Stimulated activated CD4-positive, alpha-beta T cell treated with anti-CD3 and anti-CD28 coated beads, TNF-alpha, amount 100 ng/mL, for 4 hours (primary cell): ENCODE measurements at places on chromosomes 5 and 9.

DNA sequence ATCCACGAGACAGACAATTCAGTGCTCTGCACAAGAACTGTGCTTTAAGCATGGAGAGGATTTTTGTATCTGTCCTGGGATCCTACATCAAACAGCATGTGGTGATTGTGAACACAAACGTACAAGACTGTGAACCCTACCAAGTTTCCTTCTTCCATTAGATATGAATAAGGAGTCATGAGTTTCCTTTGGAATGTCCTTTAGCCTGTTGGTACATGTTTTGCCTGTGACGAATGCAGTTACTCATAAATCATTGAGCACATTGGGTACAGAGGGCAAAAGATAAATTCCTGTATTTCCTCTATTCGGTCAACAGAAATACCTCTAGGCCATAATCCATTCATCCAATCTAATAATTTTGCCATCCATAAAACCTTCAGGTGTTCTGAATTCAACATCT is 61.5 kb downstream of the FXN start:
- no peak for DNase-seq

GRCh38 chr5:169875091-169875728 is 105.1 kb downstream of the INSYN2B start:
- no peak for DNase-seq

DNA sequence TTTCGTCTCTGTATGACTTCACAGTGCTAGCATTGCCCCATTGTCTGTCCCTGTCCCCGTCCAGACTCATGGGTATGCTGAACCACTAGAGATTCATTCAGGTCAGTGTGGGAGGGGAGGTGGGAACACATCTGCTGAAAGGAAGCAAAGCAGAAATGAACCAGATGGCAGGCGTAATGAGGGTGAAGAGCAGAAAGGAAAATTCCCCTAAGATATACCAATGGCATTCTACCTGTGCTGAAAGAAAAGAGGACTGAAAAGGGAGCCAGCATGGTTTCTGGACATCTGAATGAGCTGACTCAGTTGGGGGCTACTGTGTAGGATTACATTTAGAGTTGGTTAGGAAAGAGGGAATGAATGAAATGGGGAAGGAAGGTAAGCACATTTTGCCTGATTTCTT is 678.7 kb downstream of the MAT2B start:
- DNase-seq, result no peak

GRCh38 chr5:172569861-172570558 is 71.1 kb upstream of the NEURL1B start:
- no peak for DNase-seq

DNA sequence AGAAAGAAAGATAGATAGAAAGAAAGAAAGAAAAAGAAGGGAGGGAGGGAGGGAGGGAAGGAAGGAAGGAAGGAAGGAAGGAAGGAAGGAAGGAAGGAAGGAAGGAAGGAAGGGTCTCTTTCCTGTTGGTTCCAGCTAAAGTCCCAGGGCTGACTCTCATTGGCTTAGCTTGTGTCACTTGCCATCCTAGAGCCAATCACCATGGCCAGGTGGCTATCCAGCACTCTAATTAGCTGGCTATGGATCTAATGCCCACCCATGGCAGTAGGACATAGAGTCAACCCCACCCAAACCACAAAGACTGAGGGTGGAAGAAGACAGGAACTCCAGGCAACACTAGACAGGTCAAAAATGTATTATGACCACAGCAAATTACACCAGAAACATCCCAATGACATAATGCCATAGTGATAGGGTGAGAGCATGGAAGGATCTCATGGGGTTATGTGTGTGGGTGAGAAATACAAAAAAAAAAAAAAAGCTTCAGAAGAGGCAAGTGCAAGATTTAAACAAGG is 10.8 kb upstream of the CPLX2 start:
- DNase-seq, result no peak

GRCh38 chr5:177598477-177598876 is 1.5 kb upstream of the B4GALT7 start:
- no peak for DNase-seq

GRCh38 chr5:66426259-66427138 is 169.7 kb upstream of the MAST4 start:
- DNase-seq, result no peak

DNA sequence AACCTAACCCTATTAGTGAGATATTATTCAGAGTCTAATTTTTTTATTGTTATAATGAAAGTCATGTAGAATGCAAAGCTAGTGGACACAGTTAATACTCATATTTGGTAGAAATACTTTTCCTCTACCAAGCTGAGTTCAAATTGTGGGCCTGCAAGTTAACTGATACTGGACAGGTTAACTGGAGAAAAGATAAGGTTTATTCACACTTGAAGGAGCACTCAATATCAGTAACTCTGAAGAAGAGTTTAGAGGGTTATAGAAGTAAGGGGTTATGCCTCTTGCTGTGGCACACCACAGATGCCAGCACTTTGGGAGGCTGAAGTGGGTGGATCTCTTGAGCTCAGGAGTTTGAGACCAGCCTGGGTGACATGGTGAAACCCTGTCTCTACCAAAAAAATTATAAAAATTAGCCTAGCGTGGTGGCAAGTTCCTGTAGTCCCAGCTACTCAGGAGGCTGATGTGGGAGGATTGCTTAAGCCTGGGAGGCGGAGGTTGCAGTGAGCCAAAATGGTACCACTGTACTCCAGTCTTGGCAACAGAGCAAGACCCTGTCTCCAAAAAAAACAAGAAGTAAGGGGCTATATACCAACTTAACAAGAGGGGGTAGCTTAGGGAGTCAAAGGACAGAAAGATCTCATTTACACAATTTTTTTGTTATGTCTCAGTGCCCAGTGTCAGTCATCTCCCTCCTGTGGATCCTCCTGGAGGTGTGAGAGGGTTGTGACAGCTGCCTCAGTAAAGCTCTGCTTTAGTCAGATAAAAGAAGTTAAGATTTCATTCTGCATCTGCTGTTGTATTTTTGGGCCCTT is 121.2 kb upstream of the GRHPR start:
- no peak for DNase-seq

DNA sequence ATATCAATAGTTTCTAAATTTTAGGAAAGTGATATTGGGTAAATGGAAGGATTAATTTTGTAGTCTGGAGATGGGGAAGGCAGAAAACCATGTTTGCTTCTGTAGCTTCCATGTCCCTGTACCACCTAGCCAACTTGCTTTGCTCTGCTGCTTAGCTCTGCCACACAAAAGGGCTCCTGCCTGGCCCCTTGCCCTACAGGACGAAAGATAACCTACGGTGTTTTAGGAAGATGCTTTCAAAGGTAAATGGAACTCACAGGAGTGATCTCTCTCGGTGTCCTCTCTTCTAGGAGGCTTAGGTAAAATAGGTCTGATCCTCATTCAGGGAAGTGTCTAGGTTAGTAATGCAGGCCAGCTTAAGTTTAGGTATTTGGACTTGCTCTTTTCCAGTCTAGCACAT is 37.8 kb upstream of the DMXL1 start:
- no peak for DNase-seq
